Globus pallidus (tissue), 1 donor: ENCODE measurements at places on chromosomes 1 and 21.

DNA sequence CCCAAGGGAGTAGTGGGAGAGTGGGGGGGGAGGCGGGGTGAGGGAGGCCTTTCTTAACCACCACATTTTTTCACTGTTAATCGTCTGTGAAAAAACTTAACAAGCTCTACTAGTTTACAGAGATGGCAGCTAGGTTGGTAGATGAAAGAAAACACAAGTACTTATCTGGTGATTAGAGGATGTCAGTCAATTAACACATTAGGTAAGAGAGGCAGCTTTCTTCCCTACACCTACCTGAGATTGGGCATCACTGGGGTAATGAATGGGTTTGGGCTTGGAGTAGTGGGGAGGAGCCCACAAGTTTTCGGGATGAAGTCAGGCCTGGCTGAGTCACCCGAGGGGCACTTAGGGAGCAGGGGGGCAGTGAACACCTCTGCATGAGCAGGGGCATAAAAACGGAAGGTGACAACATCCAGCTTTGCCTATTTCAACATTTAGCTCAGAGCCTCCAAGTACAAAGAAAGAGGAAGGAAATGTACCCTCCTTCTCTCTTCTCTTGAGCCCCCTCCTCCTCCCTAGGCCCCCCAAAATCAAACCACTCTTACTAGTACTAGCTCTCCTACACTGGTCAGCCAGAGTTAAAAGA, 2.5 kb downstream of the LBR start:
- DNase-seq = no peak

DNA sequence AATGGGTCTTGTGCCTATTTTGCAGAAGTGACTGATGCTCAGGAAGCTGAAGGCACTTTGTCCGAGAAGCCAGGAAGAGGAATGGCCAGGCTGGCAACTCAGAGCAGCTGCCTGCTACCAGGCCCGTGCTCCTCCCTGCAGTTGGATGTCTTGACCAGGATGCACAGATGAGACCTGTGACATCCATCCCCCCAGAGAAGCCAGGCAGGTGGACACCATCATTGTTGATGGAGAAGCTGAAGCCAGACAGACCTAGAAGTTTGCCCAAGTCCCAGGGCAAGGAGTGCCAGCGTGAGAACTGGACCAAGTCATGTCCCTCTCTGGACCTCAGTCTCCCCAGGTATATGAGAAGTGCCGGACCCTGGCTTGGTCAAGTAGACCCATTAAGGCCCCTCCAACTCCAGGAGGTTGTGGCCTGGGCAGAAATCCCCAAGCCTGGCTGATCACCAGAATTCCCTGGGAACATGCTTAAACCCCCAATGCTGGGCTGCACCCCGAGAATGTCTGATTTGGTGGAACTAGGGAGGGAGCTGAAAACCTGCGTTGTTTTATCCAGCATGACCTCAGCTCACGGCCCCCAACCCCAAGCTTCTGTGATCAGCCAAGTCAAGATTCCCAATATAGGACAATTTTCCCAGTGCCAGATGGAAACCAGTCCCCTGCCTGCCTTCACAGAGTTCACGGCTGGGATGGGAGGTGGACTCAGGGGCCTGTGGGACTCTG, 82.4 kb downstream of the CAMK2N1 start:
- DNase-seq = no peak

GRCh38 chr1:162230517-162230916, 146.1 kb downstream of the SPATA46 start:
- no peak for DNase-seq

GRCh38 chr21:46637952-46638746, 2.7 kb downstream of the PRMT2 start:
- DNase-seq = peak; percentile 37

DNA sequence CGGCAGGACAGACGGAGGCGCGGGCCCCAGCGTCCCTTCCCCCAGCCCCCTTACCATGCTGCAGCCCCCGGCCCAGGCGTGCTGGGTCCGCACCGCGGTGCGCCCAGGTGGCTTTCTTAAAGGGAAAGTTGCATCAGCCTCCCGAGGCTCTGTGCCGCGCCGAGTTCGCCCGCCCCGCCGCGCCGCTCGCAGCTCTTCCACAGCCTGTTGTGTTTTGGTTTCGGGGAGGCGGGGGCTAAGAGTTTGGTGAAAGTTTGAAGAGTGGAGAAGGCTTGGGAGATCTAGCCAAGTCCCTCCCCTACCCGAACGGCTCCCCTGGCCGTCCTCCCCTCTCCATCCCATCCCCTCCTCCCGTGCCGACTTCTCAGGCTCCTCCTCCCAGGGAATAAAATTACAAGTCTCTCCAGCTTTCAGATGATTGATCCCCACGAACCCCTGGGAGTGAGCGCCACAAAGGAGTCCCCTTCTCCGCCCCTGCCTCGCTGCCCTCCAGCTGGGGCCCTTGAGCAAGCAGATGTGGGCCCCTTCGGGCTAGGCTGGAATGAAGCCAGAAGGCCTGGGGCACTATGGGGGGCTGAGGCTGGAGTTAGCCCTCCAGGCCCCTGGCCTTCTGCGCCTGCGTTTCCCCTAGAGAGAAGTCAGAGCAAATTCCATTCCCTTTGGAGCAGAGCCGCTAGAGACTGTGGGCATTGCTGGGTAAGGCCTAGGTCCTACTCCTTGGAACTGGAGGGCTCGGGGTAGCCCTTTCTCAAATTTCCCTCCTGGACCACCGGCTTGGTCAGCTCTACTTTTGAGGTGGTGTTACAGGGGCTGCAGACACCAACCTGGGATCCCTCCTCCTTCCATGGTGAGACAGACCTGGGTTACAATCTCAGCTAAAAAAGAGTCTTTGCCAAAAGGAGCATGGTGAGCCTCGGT, at the start of gene SLC6A9:
SLC6A9 (minus strand) TSS at position 211 of the 918 bp plus-strand sequence. CDS start 7,185 bp downstream, outside the sequence.
- peak; percentile 66 for DNase-seq

GRCh38 chr1:73106931-73107330, 824.6 kb upstream of the NEGR1 start:
- DNase-seq = no peak

GRCh38 chr1:213986020-213986924, 1.5 kb upstream of the PROX1 start:
- peak; percentile 27 for DNase-seq

DNA sequence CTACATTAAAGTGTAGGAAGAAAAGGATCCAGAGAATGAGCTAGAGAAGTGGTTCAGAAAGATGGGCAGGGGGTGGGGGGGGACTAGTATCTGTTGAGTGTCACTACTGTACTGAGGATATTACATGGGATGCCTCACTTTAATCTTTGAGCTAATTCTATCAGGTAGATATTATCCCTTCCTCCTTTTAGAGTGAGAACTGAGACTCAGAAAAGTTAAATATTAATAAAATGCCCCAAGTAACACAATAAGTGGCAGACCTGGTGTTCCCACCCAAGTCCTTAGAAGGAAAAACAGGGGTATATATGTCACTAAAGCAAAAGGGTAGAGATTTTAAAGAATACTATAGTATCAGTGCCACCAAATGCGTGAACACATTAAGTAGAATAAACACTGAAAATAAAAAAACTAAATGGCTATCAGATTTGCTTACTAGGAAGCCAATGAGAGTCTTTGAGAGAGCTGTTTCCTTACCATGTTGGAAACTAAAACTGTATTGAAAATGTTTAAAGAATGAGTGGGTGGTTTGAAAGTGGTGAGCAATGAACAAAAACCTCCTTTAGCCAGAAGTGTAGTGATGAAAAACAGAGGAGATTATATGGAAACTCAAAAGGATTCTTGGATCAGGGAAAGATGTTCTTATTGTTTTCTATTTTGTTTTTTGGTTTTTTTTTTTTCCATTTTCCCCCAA, 230.8 kb downstream of the BARHL2 start:
- no peak for DNase-seq

DNA sequence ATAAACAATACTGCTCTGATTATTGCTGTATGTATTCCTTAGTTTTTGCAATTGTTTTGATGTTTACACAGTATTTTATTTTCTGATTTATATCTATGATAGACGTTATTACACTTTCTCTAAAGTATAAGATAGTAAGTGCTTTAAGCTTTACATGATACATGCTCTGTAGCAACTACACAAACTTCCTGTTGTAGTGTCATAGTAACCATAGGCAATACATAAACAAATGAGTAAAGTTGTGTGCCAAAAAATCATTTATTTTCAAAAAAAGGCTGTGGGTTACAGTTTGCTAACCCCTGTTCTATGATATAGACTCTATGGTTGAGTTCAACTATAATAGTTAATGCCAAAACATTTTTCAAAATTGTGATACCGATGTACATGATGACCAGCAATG, 1156.4 kb downstream of the AMY1C start:
- no peak for DNase-seq

- DNase-seq = no peak
Observed at GRCh38 chr1:156816561-156817328, at the start of gene SH2D2A. Gene SH2D2A (minus strand): TSS chr1:156816848. CDS start chr1:156816708, 140 bp downstream.

GRCh38 chr1:18712252-18712600, 81.6 kb downstream of the PAX7 start:
- no peak for DNase-seq

GRCh38 chr1:61888808-61889207, 146.5 kb downstream of the PATJ start:
- DNase-seq = no peak

DNA sequence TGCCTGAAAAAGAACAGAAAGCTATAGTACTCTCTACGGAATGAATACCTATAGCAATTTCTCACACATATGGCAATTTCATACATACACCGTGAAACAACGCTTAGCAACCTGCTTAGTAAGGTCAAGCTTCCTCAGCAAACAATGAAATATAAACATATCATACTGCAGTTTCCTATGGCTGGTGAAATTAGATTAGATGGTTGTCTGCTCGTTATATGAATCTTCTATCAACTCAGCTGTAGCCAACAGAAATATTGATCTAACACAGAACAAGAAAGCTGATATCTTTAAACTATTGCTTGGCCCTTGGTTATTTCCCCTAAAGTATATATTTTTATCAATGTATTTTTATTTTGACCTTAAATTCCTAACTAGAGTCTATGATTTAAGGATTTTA, 187.8 kb downstream of the SLC44A5 start:
- DNase-seq = no peak

DNA sequence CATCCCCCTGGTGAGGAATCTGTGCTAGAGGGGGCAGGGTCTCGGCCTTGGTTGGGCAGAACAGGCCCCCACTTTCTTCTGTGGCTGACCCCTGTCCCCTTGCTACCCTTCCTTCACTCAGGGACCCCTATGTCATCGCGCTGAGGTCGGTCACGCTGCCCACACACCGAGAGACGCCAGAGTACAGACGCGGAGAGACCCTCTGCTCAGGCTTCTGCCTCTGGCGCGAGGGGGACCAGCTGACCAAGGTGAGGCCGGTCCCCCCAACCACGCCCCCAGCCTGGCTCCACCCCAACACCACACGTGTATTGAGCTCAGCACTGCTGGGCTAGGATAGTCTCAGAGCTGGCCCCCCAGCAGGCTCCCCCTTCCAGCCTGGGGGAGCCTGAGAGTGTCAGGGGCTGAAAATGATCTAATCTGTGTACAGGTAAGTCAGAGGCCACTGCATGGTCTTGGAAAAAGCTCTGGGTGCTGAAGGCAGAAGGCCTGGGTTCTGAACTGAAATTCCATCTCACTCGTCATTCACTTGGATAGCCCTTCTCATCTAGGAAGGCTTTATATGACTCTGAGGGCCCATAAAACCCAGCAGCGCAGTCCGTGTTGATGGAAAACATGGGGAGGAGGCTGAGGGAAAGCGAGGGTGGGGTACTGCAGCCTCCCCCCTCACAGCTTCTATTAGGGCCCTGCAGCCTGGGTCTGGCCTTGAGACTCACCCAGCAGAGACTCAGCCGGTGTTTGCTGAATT, 15.3 kb downstream of the FAM151A start:
- no peak for DNase-seq

DNA sequence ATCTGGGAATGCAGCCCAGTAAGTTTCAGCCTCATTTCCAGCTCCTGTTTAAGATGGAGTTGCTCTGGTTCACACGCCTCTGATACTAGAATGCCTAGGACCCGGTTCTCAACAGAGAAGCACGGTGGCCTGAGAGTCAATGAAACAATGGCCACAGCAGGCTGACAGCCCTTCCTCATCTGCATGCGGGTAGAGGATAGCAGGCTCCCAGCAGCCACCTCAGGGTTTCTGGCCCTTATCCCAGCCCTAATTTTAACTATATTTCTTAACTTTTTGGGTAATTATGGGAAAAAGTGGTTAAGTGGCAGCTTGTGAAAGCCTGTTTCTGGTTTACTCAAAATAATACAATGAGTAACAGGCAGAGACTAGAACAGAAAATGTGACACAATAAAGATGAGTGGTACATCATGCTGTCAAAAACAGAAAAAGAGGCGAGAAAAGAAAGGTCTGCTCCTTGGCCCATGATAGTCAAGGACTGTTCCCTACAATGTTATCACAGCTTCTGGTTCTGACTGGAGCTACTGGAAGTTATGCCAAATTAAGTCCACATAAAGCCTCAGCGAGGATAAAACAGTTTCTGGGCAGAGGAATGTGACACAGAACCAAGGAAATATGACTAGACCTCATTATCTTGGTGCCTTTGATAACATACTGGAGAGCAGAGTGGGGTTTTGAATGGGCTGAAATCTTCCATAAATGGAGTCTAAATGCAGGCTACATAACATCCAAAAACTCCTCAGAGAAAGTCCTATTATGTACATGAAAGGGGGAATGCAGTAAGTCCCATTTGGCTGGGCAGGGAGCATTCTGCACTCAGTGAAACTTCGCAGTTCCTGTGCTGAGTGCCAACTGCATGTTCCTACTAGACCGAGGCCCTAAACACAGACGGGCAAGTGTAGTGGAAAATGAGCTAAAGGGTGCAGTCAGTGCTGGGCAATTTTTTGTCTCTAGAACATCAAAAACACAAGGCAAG, 92.1 kb downstream of the NIBAN1 start:
- no peak for DNase-seq

GRCh38 chr1:193418745-193419058, 232.3 kb upstream of the B3GALT2 start:
- no peak for DNase-seq

DNA sequence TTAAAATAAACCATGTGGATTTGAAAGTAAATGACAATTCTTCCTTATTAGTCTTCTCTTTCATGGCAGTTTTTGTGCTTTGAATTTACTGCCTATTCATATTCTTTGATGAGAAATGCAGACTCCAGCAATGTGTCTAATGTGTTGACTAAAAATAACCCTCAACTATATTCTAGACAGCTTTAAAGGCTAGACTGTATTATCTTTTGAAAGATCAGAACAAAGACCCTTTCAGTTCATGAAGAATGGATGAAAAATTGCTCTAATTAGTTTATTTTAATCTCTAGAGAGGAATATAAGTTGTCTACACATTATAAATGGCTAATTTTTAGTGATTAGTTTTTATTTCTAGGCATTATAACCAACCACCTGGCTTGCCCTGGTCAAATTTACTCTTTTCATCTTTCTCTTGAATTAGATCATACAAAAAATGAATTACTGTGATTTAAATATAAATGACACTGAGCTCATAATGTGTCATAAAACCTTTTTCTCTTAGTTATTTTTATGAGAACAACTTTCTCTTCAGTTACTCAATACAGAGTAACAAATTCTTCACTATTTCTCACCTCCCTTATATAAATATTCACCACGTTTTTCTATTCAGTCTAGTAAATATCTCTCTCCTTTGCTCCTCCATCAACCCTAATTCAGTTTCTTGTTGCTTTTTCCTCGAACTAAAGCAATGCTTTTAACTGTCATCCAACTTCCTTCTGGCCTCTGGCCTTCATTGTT, 428.5 kb upstream of the TMPRSS15 start:
- DNase-seq = no peak

GRCh38 chr1:50426108-50426700, 3.0 kb upstream of the DMRTA2 start:
- DNase-seq = no peak

- no peak for DNase-seq
Observed at GRCh38 chr1:205274041-205274691, 46.4 kb downstream of the TMCC2 start.

GRCh38 chr21:36698981-36699545, at the start of gene SIM2:
Gene SIM2 (plus strand): TSS chr21:36699115. CDS start chr21:36699747, 632 bp downstream.
- no peak for DNase-seq
